ENCODE measurements at places on chromosomes 4 and X.

- peak; percentile 64 for DNase-seq
These were observed at the start of gene SEL1L3 for GRCh38 chr4:25862411-25863346. SEL1L3 (minus strand) TSS chr4:25862988; CDS start chr4:25862836, 152 bp downstream.

DNA sequence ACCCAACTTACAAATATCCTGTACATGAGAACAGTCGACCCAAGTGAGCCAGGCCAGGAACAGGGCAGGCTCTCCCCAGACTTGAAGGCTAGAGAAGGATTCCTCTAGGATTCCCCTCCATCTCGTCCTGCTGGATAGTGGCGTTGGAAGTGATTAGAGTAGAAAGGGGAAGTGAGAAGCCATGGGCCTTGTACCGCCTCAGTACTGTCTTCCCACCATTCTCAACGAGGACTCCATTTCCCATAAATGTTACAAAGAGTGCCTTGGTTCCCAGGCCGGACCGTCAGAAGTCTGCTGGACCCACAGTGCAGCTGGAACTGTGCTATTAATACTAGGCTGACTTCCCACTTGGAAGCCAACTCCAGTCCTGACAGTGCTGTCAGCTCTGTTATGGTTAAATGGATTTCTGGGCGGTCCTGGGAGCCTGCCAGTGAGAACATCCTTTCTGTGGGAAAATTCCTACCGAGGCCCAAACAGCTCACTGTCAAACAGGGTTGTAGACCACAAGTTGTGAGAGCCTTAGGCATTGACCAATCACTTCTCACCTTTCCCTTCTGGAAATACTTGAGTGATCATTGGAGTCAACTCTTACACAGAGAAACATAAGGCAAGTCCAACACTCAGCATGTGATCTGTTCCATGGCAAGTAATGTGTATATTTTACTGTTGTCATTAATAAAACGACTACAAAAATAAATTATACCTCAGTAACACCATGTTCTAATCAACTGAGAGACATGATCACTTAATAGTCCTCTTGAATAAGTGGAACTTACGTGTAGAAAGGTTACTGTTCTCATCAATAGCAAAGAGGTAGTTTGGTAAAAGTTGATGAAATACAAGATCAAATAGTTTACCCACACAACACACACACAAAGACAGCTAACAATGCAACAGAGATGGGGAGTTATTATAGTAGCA, 58.4 kb downstream of the AMELX start:
- no peak for DNase-seq

GRCh38 chr4:39571054-39571453, 43.8 kb upstream of the UGDH start:
- no peak for DNase-seq

DNA sequence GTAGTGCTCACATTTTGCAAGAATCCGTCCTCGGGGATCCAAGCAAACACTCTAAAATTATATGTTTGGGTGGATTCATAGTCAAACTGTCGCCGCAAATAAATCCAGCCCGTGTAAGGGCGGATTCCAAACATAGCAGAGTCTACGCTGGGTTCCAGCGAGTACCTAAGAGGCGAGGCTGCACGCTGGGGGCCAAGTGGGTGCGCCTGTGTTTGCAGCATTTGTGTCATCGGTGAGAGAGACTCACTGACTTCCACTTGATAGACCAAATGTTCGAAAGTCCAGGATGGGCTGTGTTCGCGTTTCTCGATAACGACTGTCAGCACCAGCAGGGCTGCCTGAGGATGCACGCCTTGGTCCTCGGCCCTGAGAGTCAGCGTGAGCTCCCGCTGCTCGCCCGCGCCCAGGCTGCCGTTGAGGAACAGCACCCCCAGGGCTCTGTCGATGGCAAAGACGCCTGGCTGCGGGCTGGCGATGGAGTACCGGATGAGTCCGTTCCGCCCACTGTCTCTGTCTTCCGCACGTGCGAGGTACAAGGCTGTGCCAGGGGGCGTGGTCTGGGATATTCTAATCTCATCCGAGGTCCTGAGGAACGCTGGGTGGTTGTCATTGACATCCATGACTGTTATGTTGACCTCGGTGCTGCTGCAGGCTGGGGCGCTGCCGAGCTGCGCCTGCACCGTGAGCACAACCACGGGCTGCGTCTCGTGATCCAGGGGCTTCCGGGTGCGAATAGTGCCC, 158.7 kb downstream of the DCHS2 start:
- DNase-seq = peak; percentile 58

DNA sequence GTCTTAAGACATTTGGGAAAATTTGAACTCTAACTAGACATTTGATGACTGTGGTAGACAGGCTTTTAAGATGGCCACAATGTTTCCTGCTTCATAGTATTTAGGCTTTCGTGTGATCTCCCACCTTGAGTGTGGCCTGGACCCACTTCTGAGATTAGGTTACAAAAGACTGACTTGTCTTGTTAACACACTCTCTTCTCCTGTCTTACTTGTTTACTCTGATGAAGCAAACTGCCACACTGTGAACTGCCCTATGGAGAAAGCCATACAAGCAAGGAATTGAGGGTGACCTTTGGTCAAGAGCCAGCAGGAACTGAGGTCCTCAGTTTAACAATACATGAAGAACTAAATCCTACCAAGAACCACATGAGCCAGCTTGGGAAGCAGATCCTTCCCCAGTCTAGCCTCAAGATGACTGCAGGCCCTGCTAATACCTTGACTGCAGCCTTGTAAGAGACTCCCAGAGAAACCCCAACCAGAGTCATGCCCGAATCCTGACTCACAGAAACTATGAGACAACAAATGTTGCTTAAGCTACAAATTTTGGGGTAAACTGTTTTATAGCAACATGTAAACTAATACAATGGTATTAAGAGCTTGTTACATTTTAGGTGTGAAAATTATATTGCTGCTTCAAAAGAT, 20.3 kb downstream of the UBA6 start:
- no peak for DNase-seq

DNA sequence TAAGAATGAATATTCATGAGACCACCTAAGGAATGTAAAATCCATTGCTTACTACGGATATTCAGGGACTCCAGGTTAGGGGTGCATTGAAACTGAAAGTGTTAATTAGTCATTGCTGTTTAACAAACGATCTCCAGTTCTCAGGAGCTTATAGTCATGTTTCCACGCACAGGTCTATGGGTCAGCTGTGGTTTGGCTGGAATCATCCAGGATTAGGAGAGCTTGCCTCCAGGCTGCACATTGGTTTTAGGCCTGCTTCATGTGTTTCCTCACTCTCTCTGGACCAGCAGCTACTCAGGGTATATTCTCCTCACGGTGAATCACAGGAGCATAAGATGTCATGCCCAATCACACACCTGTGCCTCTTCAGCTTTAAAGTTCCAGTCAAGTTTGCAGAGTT, 98.9 kb downstream of the ATXN3L start:
- no peak for DNase-seq

GRCh38 chr4:51843309-51844152, 578 bp downstream of the DCUN1D4 start:
- peak; percentile 69 for DNase-seq

- DNase-seq = no peak
These were observed 297.5 kb downstream of the STPG2 start for GRCh38 chr4:97845758-97846157.

GRCh38 chr4:25663781-25664180, 8.1 kb downstream of the SLC34A2 start:
- no peak for DNase-seq

DNA sequence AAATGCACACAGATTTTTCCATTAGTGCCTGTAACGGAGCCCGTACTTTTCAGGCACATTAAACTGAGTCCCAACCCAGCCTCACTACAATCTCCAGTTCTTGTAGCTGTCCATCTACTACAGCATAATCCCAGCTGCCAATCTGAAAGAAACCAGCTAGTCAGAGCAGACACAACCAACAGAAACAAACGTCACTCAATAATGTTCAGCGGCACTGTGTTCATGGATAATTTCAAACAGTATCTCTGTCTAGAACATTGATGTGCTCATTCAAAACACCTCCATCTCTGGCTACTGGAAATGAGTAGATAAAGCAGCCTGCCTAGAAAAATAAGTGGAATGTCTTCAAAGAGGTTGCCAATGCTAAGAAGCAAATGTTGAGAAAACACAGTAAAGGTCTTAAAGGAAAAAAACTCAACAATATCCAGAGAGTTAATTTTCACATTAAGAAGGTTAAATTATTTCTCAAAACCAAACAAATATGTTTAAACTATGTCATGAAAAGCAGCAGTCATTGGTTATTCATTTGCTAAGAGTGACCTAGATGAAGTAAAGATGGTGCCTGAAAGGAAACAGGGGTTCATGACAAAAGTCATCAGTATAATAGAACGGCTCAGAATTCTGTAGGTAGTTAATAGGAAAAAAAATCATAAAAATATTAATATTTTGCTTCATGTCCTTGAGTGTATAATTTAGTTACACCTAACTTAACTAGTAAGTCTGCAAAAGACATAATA, 245.1 kb upstream of the MAB21L2 start:
- no peak for DNase-seq

DNA sequence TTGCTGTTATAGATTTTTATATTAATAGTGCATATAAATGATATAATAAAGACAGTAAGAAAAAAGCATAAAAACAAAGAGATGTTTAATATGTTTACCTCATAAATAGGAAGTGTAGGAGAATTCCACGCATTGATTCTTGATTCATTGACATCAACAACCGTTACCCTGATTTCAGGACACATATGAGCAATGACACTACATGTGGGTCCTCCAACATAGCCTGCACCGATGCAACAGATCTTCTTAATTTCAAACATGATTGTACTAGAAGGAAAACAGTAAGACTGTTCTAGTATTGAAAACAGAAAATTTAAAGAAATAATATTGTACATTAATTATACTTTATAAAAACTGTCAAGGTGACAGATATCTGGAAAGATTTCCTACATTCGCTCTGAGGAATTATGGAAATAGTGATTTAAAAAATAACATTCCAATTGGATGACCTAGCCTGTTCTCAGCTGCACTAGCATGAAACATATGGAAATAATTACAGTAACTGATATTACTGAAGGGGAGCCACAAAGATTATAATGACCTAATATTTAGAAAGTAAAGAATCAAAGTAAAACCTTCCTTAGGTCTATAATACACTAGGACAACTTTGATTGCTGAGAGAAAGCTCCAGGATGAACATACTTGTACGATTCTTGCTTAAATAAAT, 5.9 kb downstream of the UGDH start:
- DNase-seq = no peak

DNA sequence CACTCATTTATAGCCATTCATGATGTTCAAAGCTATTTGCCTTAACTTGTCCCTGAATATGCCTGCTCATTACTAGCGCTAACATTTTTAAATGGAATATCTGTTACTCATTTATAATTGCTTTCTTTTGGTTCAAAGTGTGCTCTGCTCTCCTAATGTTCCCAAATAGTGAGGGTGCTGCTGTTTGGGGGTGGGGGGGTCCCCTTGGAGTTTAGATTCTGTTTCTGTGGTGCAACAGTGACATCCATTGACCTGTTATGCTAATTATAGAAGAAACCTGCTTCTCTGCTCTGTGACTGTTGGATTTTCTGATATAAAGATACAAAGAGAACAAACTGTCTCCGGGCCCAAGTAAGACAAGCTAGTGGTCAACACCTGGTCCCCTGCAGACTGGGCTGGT, 222.4 kb downstream of the SHROOM3 start:
- no peak for DNase-seq

GRCh38 chr4:93396272-93396671, 432.3 kb upstream of the ATOH1 start:
- DNase-seq = no peak

DNA sequence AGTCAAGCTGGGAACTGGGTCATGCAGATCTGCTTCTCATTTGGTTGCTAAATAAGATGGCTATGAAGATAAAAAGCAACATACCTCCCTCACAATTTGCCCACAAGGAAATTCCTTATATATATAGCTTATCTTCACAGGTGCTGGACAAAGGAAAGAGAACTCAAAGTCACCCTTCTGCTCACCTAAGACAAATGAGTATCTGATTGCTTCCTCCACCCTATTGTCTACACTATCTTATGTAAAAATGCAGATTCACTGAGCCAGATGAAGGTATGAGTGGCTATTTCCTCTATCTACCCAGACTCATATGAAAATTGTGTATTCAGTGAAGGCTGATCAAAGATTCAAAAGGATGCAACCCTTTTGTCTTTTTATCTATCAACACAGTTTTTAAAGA, 50.8 kb downstream of the CHM start:
- no peak for DNase-seq

DNA sequence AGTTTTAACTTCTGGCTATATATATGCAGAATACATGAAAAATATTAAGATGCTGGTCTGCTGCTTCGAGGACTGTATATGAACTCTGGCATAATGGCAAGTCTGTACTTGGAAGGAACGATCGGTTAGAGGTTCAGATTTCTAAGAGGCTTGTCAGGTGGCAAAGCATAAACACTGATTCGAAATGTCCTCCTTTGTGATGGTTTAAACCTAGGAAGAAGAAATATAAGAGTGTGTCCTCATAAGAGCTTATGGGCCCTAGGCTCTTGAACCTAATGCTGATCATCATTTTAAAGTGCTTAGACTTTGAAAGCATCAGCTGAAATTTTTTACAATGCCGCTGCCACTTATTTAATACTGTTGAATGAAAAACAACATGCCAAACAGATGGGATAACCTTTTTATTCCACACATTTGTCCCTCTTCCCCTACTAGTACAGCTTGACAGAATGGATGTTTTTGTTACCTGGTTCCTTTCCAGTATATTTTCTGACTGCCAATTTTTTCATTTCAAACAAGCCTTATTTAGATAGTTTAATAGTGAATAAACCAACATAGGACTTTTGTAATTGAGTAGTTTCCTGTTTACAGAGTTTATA, 8.8 kb downstream of the SPRY1 start:
- no peak for DNase-seq

DNA sequence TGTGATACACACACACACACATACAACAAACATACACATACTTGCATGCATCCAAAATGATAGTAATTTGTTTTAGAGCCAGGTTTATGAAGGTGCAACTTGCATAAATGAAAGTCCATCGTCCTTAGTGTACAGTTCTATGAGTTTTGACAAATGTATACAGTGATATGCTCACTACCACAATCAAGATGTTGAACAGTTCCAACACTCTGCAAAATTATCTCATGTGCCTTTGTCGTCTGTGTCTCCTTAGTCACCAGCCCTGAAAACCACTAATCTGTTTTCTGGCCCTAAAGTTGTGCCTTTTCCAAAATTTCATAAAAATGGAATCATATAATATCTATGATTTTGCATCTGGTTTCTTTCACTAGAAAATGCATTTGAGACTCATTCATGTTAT, 67.8 kb upstream of the ANXA3 start:
- DNase-seq = no peak

DNA sequence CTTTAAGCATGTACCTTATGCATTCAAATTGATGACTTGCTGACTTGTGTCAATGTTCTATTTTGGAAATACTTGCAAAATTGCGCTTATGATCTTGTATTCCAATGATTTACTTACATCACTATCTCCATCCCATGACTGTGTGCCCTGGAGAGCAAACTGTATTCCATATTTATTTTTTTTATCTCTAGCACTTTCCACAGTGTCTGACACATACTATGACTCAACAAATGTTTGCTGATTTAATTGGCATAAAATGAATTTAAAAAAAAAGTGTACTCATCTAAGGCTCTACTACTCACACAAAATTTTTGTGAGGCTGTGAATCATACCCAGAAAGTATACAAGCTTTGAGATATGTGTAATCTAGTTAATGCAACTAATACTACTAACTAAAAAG, 1066.8 kb upstream of the ADGRL3 start:
- DNase-seq = no peak

All from activated naive CD4-positive, alpha-beta T cell treated with anti-CD3 and anti-CD28 coated beads, Interleukin-2, amount 50 U/mL, for 16 hours (primary cell).